Activated T-helper 1 cell treated with anti-CD3 and anti-CD28 coated beads, Interleukin-2, amount 50 U/mL, for 16 hours (primary cell): ENCODE measurements at places on chromosomes 3 and 15.

- DNase-seq = no peak
Observed at GRCh38 chr3:4290272-4290893, 12.8 kb upstream of the SETMAR start.

- DNase-seq = no peak
Observed at GRCh38 chr3:157163217-157163953, 3.4 kb upstream of the CCNL1 start.

DNA sequence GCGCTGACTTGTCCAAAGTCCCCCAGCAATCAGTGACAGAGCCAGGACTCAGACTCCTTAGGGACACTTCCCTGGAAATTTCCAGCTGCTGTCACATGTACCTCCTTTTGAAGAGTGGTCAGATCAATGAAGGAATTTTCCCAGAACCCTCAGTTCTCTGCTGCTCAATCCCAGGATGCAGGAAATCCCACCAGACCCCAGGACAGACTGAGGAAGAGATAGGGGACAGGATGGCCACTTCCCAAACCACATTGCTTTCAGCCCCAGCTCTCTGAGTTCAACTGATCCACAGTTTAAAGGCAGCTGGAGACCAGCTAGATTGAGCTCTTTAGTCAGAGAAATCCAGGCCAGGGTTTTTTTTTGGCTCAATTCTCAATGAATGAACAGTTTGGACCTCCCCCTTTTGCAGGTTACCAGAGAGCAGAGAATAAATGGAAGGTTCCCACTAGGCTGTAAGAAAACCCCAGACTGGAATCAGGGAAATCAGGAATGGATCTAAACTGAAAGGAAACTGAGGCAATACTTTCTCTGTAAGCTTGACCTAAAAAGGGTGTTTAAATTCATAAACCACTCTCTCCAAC is 1.5 kb downstream of the CYP1A1 start:
- no peak for DNase-seq

- no peak for DNase-seq
Observed at GRCh38 chr15:73987681-73988444, 4.2 kb downstream of the STOML1 start.

DNA sequence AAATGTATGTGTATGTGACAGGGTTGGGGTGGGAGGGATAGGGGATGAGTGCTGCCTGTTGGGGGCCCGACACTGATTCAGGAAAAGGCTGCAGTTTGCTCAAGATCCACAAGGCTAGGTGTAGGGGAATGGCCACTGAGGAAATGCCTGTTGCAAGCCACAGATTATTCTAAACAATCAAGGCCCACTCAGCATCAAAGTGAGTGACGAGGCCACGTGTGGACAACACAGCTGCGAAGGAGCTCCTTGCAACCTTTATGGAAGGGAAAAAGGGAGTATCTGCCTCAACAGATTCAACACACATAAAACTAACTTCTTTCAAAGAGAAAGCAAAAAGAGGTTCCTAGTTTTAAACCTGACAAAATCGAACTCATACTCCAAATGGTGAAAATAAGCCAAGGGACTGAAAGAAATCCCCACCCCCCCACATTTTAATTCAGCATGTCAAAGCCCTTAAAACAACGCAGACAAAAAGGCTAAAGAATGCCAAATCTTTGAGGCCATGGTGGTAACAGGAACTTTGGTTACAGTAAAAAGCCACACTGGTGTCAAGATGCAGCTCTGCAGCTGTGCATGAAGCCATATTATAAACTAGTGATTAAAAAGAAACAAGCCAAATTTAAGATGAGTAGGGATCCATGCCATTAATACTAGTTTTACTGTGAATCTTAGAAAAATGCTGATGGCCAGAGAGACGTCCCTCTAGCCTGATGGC is 3.6 kb downstream of the POLG start:
- no peak for DNase-seq

- no peak for DNase-seq
Observed at GRCh38 chr15:33860754-33861153, 107.5 kb upstream of the CHRM5 start.

DNA sequence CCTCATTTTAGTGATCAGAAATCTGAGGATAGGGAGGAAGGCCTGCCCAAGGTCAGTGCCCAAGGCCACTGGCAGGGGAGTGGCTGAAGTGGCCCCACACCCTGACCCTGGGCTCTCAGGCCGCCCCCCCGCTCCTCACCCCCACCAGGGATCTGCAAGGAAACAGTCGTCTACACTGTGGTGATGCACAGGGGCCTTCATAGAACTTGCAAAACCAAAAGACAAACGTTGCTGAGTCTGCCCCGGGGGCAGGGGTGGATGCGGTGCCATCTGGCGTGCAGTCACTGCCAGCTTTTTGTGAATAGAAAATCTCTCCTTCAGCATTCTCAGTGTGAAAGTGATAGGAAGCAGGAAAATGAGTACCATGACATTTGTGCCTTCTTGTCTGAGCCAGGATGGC is 41.3 kb downstream of the WHAMM start:
- DNase-seq = no peak

DNA sequence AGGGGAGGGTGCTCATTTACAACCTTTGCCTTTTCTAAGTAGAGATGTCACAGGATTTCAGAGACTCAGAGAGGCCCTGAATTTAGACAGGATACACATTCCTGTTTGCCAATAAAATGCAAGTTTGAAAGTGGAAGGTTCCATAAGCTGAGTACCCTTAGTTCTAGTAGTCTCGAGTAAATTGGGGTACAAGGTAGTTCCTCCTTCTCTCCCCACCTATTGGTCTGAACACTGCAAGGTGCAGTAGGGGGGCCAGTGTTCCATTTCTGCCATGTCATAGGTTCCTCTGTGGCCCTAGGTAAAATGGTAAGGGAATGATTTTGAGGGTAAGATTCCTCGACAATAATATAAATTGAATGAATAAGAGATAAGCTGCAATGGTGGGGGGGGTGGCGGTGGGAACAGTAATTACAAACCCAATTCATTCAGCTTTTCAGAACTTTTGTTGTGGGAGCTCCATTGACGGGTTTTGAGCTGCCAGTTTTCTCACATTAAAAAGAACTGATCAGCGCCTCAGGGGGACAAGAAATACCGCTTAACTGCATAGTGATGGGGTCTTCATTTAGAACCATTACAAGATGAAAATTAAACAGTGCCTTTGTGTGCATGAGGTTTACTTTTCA is 5.9 kb downstream of the SOX2 start:
- no peak for DNase-seq

DNA sequence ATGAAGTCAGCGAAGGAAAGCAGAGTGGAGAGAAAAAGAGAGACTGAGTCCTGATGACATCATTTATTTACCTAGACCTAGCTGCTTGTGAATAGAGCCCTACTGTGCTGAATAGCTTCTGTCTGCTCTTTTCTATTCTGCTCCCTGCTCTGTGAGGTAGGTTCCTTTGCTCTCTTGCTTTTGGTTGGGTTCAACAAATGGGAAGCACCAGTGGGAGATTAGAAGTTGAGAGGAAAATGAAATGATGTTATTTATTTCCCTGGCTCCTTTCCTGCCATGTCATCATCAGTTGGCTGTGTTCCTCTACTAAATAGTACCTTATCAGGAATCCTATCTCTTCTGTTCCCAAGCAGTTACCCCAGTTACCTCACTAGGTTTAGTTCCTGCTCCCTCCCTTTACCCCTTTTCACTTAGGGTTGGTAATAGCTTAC is 23.5 kb downstream of the DTWD1 start:
- DNase-seq = no peak

DNA sequence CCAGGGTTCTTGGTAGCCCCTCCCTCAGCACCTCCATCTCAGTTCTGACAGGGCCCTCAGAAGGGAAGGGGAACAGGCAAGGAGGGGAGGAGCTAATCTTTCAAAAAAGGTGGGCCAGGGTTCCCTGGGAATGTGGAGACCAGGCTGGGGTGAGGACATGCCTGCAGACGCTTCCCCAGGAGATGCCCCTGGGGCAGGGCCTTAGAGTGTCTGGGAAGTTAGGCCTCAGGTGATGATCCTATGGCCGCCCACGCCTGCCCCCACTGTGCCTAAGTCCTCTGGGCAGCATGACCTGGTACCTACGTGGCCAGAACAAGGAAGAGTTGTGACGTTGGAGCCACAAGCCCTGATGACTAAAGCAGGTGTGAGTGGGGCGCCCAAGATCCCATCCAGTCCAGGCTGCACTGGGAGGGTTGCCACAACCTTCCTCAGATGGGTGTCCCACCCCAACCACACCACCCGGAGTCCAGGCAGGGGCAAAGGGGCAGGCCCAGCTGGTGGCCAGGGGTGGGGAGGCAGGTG is 3.9 kb upstream of the SEMA3B start:
- DNase-seq = no peak

- no peak for DNase-seq
Observed at GRCh38 chr3:130506031-130506430, 10.9 kb upstream of the COL6A6 start.

- no peak for DNase-seq
Observed at GRCh38 chr3:15649858-15650257, 48.3 kb downstream of the BTD start.

DNA sequence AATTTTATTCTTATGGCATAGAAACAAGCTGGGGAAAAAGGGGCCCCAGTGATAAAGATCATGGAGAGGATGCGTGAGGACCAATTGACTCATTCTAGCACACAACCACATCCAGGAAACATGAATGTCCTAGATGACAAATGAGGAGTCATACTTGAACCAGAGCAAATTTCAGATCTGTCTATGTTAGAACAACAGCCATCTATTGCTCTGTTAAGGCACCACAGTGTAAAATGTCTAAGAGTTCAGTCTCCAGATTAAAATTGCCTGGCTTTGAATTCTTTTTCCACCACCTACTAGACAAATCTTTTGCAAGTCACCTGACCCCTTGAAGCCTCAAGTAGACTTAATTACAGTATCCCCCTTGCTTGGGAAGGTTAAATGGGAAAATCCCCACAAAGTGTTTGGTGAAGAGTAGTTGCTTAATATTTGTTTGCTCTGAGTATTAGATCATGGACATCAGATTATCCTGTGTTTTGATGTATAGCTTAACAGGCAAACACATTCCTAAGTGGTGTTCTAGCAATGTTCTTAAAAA is 258.7 kb upstream of the TGFBR2 start:
- DNase-seq = no peak

DNA sequence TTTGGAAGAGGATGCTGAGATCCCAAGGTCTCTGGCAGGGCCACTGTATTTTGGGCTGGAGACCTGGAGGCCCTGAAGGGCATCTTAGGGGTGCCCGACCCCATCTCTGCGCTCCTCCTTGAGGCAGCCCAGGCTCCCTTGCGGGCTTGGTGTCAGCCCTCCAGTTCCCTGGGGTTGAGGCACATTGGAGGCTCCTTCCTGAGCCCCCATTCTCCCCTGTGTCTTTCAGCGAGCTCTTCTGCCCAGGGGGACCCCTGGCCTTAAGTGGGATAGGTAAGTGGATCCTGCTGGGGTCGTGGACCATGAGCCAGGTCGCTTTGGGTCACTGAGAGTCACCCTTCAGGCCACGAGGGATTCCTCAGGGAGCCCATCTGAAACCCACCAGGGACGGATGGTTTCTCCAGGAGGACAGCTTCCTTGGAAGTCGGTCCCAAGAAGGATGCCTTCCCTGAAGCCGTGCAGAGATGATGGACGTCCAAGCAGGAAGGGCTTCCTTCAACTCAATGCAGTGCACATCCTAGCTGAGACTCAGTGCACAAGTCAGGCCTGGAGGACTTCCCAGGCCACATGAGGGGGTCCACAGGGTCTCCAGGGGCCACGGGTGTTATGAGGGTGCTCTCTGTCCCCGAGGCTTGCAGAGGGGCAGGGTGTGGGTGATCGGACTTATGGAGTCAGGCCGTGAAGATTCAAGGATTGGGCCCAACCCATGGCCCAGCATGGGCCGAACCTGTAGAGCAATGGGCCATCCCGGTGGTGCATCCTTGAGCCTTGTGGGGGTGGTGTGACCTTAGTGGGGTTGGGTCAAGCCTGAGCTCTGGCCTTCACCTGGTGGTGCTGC is 224.3 kb downstream of the SNRPN start:
- DNase-seq = no peak

GRCh38 chr3:171772427-171773056 is 37.7 kb downstream of the PLD1 start:
- DNase-seq = no peak

- no peak for DNase-seq
Observed at GRCh38 chr3:194843556-194843955, 157.9 kb downstream of the FAM43A start.

- DNase-seq = no peak
Observed at GRCh38 chr3:13580256-13581023, 31.5 kb downstream of the FBLN2 start.

GRCh38 chr3:155934230-155934629 is 63.8 kb downstream of the GMPS start:
- DNase-seq = no peak

GRCh38 chr3:187773233-187774184 is 28.2 kb upstream of the BCL6 start:
- DNase-seq = no peak

GRCh38 chr15:77831986-77832385 is 199.3 kb upstream of the LINGO1 start:
- no peak for DNase-seq
